ENCODE measurements at places on chromosomes 13 and 19.

GRCh38 chr19:32464279-32464678, 58.7 kb downstream of the DPY19L3 start:
- no peak for DNase-seq

DNA sequence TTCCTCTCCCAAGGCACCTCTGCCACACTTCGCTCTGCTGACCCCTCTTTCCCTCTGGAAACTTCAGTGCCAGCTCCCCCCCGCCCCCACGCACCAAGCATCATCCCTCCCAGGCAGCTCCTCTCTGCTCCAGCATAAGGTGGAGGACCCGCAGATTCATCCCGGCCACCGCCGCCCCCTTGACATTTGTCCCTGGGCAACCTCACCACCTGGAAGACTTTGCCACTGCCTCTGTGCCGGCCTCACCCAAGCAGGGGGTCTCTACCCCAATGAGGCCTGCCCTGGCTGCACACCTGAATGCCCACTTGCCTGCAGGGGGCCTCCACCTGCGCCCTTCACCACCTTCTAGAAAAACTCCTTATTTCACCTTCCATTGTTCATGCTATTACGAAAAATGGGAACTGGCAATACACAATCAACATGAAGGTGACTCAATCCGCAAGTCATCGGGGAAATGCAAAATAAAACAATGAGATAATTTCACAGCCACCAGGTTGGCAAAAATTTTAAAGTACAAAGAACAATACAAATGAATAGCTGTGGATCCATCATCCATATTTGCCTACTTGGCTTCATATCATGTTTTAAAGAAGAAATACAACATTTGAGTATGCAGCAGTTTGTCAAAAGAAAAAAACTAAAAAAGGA, 21.9 kb downstream of the CCNE1 start:
- DNase-seq: no peak

- DNase-seq: no peak
These were observed at the start of gene LIPE for GRCh38 chr19:42427313-42427712. TSS of gene LIPE (minus strand) at chr19:42427388. CDS start at chr19:42427149, 239 bp downstream.

GRCh38 chr13:43411741-43412140, 375.0 kb downstream of the ENOX1 start:
- DNase-seq: no peak
